ENCODE measurements at places on chromosomes 11 and 22.

DNA sequence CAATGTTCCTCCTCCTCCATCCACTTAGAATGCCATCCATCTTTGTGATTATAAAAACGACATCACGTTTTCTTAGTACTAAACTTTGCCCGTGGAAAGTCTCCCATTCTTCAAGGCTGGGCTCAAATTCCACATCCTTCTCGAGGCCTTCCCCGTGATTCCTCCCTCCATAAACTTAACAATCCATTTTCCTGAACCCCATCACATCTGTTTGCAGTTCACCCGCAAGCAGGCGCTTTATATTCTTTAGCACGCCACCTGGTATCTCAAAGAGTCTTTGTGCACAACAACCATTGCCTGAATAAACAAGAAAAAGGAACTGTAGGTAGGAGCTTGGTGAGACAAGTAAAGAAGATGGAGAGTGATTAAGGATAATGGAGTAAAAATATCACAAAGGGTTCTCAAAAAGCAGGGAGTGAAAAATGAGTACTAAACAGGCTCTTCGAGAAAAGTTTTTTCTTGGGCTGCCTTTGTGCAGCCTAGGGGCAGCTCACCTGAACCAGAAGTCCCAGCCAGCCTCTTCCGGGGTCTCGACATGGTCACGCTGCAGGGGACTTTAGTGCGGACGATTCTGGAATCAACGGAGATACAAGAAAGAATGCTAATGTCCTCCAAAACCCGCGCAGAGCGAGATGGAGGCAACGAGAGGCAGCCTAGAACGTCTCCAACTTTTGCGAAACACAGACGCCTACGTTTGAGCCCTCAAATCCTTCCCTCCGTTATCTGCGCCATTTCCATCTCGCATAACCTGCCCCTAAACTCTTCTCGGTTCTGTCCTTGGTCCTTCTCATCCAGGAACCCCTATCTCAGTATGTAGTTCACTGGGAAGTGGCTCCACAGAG is 585 bp downstream of the THYN1 start:
- DNase-seq, result no peak

DNA sequence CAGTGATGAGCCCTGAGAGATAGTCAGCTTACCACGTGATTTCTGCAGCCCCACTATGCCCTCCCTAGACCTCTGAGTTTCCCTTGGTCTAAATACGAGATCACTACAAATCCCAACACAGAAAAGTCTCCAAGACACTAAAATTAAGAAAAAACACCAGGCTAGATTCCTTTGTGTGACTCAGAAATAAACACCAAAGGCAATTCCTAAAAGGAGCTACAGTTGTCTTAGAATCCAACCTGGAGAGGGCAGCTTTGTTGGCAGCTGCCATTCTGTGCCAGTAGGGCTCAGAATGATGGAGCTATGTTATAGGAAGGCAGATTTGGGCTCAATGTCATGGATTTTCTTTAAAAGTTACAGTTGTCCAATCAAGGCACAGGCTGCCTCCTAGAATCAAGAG is 37.1 kb upstream of the HMGXB4 start:
- DNase-seq, result no peak

DNA sequence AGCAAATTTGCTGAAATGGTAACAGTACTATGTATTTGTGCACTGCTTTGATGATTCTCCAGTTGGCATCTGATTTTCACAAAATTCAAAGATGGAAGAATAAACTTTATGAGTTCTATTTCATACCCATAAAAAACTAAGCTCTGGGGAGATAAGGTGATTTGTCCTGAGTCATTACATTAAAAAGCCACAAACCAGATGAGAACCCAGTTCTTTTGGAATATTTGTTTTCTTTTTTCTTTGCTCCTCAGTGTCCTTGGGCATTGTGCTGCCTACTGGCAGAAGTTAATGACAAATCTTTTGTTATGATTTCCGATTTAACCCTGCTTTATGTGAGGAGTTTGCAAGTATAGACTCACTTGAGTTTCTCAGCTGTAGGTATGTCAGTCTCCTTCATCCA is 45.4 kb upstream of the AMOTL1 start:
- DNase-seq, result no peak

- no peak for DNase-seq
Measured at GRCh38 chr11:130531061-130531460, 82.6 kb downstream of the ADAMTS15 start.

DNA sequence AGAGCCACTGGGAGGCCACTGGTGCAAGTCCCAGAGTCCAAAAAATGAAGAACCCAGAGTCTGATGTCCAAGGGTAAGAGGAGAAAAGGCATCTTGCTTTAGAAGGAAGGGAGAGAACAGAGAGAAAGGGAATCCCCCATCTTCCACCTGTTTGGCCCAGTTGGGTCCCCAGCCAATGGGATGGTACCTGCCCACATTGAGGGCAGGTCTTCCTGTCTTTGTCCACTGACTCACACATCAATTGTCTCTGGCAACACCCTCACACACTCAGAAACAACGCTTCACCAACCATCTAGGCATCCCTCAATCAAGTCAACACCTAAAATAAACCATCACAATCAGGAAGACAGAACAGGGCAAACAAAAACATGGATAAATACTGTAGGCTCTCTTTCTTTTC is 6.3 kb downstream of the COMMD9 start:
- no peak for DNase-seq

- no peak for DNase-seq
Measured at GRCh38 chr11:118615282-118615975, 8.0 kb downstream of the PHLDB1 start.

DNA sequence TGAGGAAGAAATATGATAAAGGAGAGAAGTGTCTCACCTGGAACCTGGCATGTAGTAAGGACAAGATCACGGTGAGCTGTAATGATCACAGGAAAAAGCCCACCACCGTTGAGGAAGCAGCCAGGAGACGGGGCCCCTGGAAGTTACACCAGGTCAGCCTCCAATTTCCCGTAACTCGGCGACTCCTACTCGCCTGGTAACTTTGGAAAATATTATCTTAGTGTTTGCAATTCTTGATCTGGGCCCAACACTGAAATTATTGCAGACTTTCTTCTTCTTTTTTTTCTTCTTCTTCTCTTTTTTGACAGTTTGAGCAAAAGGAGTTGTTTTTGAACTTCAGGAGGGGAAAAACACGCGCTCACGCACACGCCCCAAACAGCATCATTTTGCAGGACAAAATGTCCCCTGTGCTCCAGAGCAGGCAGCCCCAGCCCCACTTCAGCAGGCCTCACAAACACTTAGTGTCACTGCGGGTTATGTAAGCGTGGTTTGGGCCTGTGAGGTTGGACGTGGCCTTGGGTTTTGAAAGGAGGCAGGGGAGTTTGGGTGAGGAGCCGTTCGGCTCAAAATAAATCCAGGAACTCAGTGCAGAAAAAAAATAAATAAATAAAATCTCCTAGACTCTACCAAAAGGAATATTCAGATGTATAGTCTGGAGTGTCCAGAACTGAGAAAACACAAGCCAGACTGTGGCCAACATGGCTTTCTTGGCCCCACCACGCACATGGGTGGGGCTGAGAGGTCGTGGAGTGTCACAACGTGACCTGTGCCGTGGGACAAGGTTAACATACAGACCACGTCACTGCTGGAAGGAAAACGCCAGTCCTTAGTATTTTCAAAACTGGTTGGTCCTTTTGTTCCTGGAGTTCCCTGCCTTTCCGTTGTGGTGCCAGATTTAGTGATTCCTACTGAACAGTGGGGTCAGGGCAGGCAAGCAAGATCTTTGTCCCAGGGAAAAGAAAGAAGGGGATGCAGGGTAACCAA is 26.3 kb upstream of the MN1 start:
- no peak for DNase-seq

- DNase-seq, result no peak
Measured at GRCh38 chr22:49770547-49771265, 57.0 kb downstream of the BRD1 start.

DNA sequence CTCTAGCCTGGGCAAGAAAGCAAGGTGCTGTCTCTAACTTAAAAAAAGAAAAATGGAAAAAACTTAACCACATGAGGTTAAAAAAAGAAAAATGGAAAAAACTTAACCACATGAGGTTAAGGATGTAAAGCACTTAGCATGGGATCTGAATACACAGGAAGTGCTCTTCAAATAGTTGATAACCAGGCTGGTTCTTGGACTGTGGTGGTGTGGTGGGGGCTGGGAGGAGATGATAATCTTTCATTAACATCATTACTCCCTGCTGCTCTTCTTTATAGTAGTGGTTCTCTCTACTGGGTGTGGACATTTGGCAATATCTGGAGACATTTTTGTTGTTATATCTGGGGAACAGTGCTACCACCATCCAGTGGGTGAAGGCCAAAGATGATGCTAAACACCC is 88.4 kb downstream of the TTC17 start:
- no peak for DNase-seq

DNA sequence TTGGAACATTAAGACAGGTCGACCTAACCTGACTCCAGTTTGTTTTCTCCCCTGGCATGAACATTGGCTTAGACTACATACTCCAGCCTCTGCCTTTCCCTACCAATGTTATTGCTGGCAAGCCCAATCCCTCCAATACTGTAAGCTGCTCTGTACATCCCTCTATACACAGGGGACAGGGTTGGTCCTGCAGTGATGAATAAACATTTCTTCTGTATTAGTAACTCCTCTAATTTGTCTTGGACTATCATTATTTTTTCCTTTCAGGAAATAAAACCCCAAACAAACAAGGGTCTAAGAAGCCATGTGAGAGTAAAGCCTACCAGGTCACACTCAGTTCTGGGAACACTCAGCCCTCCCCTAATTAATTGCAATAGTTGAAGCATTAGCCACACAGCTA is 35.1 kb upstream of the FJX1 start:
- no peak for DNase-seq

DNA sequence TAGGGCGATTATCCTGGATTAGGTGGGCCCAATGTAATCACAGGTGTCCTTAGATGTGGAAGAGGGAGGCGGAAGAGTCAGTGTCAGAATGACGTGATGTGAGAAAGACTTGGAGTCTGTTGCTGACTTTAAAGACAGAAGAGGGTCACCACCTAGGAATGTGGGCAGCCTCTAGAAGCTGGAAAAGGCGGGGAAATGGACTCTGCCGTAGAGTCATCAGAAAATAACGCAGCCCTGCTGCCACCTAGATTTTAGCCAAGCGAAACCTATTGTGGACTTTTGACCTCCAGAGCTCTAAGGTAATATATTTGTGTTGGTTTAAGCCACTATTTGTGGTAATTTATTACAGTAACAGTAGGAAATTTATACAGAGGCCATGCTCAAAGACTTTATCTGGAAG is 4.8 kb downstream of the DDX10 start:
- no peak for DNase-seq

GRCh38 chr11:128451652-128452470 is 135.5 kb downstream of the ETS1 start:
- no peak for DNase-seq

DNA sequence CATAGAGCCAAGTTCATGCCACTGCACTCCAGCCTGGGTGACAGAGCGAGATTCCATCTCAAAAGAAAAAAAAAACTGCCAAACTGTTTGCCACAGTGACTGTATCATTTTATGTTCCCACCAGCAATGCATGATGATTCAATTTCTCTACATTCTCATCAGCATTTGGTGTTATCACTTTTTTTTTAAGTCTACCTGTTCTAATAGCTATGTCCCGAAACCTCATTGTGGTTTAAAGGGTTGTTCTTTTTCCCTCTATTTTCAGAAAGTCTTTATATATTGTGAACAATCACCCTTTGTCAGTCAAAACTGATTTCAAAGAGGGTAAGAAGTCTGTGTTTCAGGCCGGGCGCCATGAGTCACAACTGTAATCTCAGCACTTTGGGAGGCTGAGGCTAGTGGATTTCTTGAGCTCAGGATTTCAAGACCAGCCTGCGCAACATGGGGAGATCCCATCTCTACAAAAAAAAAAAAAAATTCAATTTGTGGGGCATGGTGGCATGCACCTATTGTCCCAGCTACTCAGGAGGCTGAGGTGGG is 14.8 kb upstream of the FAM168A start:
- no peak for DNase-seq

DNA sequence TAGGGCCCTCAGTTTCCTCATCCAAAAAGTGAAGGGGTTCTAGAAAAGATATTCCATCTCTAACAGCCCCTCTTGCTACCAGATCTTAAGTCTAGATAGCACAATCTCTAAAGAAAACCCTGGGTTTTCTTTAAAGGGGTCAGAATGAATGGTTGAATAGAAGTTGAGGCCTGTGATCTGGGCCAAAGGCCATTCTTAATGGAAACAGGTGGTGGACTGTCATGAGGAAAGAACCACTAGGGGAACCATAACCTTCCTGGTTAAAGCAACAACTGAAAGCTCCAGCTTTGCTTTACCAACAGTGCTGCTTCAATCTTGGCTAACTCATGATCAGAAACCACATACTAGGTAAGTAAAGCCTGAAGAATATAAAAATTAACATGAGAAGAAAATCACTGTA is 1.8 kb downstream of the CELF1 start:
- no peak for DNase-seq

- DNase-seq, result no peak
Measured at GRCh38 chr11:47248304-47248663, 330 bp downstream of the ACP2 start.

- no peak for DNase-seq
Measured at GRCh38 chr11:64531906-64532312, 59.1 kb upstream of the SLC22A12 start.
